ENCODE measurements at places on chromosomes 7 and 10.

GRCh38 chr7:142593106-142593505 lies 156.2 kb upstream of the PRSS1 start:
- DNase-seq: no peak

- DNase-seq: no peak
Observed at GRCh38 chr7:139159900-139160675, 50.6 kb upstream of the ZC3HAV1 start.

- DNase-seq: no peak
Observed at GRCh38 chr7:84529480-84530205, 335.1 kb upstream of the SEMA3A start.

DNA sequence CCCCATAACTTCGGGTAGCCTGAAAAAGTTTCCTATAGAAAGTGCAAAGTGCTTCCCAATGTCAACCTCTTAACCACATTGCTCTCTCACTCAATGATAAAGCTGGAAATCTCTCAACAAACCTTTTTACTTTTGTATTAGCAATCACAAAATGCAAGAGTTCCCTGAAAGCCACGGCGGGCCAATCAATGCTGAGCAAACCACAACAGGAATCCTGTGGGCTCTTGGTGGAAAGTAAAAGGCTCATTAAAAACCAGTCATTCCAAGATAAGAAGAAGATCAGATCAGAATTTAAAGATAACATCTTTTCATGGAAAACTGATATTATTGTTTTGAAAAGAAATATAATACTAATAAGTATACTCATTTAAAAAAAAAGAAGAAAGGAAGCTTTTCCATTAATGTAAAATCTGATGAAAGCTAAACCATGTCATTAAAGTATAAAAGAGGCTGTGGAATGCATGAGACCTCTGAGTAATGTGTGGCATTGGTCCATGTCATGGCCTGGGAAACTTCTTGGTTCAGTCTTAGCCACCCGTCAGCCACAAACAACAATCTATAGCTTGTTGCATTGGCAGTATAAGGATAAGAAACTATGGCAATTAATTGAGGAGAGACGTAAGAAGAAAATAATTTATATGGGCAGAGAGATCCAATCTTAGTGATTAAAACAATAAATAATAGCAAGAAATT lies 1066.1 kb upstream of the SORCS1 start:
- DNase-seq: no peak

DNA sequence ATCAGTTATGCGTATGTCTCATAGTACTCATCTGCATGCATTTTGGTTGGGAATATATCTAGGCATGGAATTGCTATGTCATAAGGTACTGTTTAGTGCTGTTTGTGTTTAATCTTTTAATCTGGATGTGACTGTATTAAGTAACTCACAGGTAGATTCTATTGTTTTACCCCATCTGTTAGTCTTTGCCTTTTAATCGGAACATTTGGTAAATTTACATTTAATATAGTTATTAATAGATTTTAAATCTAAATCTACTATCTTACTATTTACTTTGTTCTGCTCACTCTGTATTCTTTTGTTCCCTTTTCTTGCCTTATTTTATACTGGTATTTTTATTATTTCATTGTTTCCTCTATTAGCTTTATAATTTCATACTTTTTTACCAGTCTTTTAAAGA lies 10.6 kb upstream of the ITGA8 start:
- no peak for DNase-seq

DNA sequence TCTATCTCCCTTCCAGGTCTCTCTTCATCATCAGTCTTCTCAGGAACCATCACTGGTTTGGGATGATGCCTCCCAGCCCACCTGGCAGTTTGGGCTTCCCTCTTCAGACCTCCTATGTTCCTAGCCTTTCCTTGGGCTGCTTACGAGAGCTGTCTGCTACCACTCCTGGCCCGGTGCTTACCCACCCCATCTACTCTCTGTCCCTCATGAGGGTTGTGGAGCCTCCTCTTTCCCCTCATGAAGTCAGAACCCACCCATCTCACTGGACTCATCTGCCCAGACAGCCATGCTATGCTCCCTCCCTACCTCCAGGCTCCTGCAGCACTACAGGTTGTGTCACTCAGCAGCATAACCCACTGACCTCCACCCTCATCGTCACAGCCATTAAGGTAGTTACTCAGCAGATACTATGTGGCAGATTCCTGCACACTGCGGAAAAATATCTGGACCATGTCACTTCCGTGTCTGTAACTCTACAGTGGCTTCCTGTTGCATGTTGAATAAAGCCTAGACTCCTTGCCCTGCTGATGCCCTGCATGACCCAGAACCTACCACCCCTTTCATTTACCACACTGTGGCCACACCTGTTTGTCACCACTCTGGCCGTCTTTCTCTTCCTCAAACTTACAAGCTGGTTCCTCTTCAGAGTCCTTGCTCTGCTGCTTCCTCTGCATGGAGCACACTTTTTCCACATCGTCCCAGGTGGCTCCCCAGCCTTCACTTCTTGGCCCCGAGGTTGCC lies 2.0 kb downstream of the DBNL start:
- no peak for DNase-seq

DNA sequence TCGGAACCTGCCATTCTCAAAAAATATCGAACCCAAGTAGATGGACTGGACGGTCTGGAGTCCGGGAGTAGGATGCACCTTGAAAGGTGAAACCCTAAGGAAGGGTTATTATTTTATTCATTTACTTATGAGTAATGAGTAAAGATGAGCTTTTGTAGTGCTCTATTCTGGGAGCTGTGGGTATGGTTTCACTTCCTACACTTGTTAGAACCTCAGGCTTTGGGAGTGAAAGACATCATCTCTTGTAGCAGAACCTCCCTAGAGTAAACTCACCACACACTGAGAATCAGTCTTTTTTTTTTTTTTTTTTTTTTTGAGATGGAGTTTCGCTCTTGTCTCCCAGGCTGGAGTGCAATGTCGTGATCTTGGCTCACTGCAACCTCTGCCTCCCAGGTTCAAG lies 389.4 kb upstream of the AUTS2 start:
- no peak for DNase-seq

GRCh38 chr10:26381986-26382385 lies 56.2 kb upstream of the APBB1IP start:
- DNase-seq: no peak

- no peak for DNase-seq
Observed at GRCh38 chr10:67119651-67120050, 193.8 kb downstream of the LRRTM3 start.

GRCh38 chr10:132617737-132618052 lies 80.1 kb downstream of the INPP5A start:
- no peak for DNase-seq

- DNase-seq: no peak
Observed at GRCh38 chr10:31142026-31142425, 110.4 kb upstream of the ZNF438 start.

- no peak for DNase-seq
Observed at GRCh38 chr7:114539575-114539974, 125.0 kb downstream of the FOXP2 start.

GRCh38 chr10:32938554-32939061 lies 19.4 kb downstream of the ITGB1 start:
- DNase-seq: no peak

DNA sequence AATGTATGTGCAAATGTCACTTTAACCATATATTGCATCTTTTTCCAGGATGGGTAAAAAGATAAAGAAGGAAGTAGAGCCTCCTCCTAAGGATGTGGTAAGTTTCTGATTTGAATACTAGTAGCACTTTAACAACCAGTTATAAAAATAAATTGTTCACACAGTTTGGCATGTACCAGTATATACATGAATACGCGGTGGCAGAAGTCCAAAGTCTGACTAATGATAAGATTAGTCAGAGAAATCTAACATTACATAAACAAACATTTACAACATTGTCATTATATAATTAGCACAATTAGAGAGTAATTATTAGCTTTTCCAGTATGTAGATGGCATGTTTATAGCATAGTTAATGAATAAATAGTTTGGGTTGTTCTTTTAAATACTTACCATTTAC lies 4.1 kb downstream of the ARMC3 start:
- no peak for DNase-seq

GRCh38 chr10:59854571-59854970 lies 51.8 kb downstream of the CCDC6 start:
- DNase-seq: no peak

GRCh38 chr7:98745722-98746318 lies 124.0 kb downstream of the TMEM130 start:
- peak; percentile 61 for DNase-seq

DNA sequence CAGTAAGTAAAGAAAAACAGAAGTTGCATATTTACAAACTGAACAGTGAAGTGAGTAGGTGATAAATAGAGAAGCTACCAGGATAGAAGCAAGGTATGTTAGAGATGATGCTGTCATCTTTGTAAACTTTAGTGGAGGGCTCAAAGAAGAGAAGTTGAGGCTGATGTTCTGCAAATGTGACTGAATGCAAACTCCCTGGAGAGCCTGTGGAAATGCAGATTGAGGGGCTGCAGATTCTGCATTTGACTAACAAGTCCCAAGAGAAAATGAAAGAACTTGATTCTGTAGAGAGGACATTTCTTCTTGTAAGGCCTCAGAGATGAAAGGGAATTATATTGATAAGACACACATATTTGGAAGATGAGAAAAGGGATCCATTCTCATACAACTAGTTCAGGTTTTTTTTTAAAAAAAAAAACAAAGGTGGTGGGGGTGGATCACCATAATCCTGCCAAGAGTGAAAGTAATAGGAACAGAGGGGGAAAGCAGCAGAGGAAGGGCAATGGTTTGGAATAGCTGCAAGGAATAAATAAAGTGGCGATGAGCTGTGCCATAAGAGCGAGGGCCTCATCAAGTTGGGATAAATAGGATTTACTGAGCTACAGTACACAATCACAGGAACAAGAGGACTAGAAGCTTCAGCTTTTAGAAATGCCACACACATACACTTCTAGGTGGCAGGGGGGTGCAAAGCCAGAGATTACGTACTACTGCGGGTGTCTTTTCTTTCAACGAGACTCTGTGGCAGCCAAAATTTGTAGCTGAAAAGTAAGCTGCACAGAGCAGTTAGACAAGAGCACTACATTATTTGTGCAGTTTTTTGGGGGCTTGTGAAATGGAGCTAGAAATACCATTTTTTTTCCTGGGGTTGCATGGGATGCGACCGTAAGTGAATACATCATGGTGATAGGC lies 778.5 kb downstream of the NRG3 start:
- DNase-seq: no peak

- DNase-seq: no peak
Observed at GRCh38 chr10:111338805-111339204, 262.0 kb downstream of the ADRA2A start.

GRCh38 chr7:55502858-55503440 lies 69.4 kb downstream of the VOPP1 start:
- no peak for DNase-seq

DNA sequence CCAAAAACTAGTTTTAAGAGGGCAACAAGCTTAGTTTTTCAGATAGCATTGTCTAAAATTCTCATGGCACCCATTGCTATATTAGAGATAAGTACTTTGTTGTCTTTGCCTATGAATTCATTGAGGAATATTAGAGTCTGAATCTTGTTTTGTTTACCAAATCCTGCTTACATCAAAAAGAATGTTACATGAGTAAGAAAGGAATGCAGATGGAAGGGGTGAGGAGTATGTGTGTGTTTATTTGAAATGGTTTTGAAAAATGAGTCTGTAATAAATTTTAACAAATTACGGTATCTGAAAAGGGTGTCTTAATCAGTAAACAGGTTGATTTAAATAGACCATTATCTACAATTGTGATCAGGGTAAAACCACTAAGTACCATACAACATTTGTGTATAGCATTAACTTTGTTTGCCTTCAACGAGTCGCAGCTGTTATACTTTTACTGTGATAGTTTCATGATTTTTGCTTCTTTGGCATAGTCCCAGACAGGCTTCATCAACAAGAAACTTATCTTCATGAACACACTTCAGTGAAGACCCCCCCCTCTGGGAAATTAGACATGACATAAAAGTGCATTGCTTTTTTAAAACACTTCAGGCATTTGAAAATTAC lies 1183.9 kb upstream of the C7orf33 start:
- DNase-seq: no peak

DNA sequence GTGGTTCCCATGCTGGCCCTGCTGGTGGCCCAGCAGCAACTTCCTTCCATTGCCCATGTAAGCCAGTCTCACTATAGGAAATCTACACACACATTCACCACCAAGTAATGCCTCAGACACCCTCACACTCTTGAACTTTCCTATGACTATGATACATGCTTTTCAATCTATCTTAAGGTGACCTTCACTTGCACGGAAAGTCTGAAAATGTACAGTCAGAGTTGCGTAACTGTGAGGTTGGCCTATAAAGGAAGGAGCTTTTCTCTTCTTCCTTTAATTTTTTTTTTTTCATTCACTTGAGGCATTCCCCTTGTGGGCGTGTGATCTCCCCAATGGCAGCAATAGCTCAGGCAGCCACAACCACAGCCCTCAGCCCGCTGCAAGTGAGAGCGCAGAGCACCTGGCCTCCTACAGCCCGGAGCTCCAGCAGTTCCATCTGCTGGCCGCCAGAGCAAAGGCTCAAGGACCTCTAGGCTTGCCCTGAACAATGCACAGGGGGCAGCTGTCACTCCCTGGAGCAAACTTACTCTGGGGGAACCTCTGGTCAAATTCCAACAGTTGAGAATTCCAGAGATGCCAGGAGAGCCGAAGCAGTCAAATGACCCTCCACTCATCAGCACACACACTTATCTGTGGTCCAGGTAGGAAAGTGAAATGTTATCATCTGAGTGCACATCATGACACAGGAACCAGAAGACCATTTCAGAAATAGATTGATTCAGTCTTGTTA lies 123.1 kb upstream of the ADO start:
- DNase-seq: no peak

- DNase-seq: no peak
Observed at GRCh38 chr10:6778992-6779701, 199.1 kb upstream of the PRKCQ start.

DNA sequence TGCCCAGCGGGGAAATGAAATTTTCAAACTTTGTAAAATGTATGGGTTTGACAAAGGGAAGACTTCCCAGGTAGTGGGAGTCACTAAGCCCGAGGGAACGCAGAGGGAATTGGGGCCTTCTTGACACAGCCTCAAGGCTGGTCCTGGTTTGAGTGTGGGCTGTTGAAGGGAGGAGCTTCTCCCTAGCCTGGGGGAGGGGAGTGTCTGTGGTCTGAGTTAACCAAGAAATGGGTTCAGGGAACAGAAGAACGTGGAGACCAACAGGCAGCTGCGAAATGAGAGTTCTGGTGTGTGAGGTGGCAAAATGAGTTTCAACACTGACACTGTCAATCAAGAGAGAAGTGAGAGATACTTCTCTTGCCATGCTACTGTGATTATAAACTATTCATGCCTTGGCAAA lies 32.7 kb upstream of the BAMBI start:
- no peak for DNase-seq

DNA sequence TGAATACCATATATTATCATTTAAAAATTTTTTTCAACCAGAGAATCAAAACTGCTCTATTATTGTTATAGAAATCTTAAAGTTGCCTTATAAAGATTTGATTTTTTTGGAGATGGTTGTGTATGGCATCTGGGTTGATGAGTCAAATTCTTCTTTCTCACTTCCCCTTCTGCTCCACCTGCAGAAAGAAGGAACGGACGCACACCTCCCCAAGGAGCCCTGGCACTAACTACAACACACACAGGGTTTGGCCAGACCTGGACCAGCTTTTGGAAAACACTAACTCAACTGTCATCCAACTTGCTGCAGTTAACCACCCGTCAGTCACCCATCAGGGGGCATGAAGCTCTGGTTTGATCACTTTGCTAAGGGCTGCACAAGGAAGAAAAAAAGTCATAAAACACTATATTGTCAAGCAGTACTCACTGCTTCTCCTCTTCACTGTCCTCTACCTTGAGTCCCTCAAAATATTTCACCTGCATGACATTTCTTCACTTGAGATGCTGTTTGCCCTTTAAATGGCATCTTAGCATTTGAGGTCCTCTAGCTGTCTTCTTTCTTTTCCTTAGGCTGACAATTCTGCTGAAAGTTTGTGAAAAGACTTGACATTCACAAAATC lies 266.7 kb upstream of the PHF14 start:
- no peak for DNase-seq

Data from heart left ventricle (tissue), 16 donors.